ENCODE measurements at places on chromosomes 3 and 15.
A peak's percentile ranks its signal among the peaks of the same experiment; 100 is the strongest.

DNA sequence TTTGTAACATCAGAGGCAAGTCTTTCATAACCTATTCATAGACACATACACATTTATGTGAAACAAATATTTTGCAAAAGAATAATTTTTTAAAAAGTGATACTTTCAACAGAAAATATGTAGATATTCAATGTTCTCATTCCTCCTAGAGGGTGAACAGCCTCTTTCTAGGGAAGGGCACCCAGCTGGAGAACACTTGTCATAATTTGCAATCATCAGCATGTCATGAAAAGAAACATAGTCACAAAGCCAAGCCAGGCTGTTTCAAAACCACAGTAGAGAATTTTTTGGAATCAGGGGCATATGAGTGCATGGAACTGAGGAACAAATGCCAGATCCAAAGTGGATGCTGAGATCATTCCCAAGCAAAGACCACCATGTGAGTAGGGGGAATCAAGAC lies 406.9 kb upstream of the ADAMTS9 start:
- no peak for DNase-seq

- DNase-seq, result no peak
Measured at GRCh38 chr15:28888900-28889299, 3.1 kb downstream of the APBA2 start.

DNA sequence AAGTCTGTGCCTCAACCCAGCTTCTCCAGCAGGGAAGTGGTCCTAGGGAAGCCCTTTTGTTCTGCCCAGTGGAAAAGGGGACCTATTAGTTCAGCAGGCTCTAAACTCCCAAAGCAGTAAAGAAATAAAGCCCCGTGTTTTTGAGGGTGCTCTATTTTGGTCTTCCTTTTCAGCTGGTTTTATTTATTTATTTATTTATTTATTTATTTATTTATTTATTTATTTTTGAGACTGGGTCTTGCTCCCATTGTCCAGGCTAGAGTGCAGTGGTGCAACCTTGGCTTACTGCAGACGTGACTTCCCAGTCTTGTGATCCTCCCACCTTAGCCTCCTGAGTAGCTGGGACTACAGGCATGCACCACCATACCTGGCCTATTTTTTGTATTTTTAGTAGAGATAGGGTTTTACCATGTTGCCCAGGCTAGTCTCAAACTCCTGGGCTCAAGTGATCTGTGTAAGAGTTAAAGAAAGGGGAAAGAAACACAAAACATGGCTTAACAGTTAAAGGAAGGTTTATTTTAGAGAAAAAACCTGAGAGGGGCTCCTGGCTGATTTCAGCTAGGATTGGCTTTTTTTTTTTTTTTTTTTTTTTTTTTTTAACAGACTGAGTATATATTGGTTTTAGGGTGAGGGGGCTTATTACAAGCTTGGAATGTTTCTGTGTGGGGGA lies 154.6 kb downstream of the CLSTN2 start:
- no peak for DNase-seq

GRCh38 chr3:39757307-39757706 lies 52.1 kb upstream of the MYRIP start:
- no peak for DNase-seq

- peak; percentile 38 for DNase-seq
Measured at GRCh38 chr15:81809543-81809942, 236.3 kb downstream of the MEX3B start.

- DNase-seq, result no peak
Measured at GRCh38 chr3:193053046-193053435, 135.4 kb upstream of the MB21D2 start.

DNA sequence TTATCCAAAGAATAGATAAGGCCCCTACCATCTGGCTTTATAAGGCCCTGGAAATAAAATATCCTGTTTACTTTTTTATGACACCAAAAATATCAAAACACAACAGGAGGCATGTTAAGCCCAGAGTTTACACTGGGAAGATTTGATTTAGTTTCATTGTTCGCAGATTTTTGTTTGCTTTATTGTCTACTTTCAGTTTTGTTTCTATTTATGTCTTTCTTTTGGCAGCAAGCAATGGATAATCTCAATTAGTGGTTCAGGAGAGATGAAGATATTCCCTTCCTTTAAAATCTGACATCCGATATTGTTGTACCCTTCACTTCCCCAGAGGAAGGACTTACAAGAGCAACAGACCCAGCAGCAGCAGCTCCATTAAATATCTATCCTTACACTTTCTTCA lies 249.4 kb upstream of the ARPP21 start:
- DNase-seq, result no peak

GRCh38 chr15:51311510-51311909 lies 26.9 kb downstream of the CYP19A1 start:
- DNase-seq, result no peak

DNA sequence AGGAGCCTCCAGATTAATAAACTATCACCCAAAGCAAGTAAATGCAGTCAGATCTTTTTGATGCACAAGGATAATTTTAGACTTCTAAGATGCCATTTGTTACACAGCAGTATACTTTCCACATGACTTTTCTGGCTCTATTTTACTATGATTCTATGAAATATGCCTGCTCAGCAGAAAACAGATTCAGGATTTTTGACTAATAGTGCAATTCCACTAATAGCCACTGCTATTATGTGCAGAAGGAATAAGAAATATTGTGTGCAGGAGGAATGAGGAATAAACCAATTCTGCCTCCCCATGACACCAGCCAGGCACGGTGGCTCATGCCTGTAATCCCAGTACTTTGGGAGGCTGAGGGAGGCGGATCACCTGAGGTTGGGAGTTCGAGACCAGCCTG lies 11.5 kb upstream of the SPPL2A start:
- DNase-seq, result no peak

DNA sequence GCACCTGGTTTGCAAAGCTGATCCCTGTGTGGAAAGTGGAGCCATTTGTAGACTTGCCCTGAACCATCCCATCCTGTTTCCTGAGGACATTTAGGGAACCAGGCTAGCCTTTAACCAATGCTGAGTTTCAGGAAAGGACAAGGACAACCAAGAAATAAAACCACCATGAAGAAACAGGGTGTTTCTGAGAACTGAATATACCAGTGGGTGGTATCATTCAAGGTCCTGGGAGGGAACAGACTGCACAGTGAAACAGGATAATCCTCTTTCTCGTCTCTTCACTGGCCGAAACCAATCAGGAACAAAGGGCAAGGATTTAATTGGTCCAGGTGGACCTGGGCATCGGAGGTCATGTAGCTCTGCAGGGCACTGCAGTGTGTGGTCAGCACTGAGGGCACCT lies 21.8 kb downstream of the ZNF860 start:
- no peak for DNase-seq
